Left lung (tissue), 14 donors: ENCODE measurements at places on chromosomes 12 and 14. TPM values are rescaled to one million over a fixed set of nuclear protein-coding genes. Genes with fewer than 3 reads are reported as not detected.

GPR135 gene
- polyA plus RNA-seq: 5.6 TPM

TPPP2 gene
- 0.22 TPM for polyA plus RNA-seq

DNA sequence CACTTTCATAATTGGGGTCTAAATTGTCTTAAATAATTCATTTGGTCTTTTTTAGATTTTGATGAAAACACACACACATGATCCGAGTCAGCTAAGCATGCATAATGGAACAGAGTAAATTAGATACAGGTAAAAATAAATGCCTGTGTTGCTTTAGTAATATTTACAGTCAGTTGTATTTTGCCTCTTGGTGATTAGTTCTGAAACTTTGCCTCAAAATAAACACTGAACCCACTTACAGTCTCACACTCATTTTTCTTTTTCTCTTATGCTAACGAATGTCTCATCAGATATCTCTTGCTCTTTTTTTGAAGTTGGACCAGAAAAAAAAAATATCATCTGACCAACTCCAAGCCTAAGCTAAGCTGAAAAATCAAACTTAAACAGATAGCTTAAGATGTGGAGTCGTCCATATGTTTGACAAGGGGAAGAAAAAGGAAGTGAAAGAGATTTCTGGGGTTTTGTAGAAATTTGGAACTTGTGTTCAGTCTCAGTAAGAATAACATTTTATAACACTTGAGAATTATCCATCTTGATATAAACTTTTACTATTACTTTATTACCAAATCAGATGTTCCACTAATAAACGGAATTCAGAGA, 592.5 kb downstream of the RPL10L start:
- no peak for DNase-seq

GRCh38 chr12:72560003-72560769, 288.0 kb downstream of the TRHDE start:
- no peak for DNase-seq

DNA sequence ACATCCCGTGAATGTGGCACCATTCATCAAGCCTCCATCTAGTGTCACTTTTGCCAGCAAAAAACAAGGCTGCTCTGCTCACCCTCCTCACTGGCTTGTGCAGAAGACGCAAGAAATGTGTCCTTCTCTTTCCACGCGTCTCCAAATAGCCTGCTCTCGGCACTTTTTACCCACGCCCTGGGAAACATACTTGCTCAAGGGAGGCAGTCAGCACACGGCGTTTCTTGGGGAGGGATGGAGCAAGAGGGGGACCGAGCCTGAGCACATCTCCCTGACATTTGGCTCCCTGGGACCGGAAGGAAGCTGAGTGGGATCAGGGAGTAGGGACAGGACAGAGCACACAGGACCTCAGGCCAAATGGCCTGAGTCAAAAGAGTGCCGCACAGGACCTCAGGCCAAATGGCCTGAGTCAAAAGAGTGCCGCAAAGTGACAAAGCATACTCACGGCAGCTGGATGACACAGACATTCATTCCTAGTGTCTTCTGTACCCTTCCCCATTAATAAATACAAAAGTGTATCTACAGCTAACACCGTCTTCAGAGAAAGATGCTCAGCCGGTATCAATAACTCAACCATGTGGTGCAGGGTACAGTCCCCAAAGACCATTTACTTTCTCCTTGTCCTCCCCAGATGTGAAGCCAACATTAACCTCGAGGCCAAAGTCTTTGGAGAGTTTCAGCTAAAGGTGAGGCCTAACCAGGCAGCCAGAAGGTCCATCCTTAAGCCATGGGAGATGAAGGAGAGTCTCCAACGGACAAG, 7.1 kb downstream of the BCL11B start:
- no peak for DNase-seq

- no peak for DNase-seq
Observed at GRCh38 chr12:32116897-32117296, 10.2 kb downstream of the BICD1 start.
